ENCODE measurements at places on chromosomes 3 and 15.

- H3K27me3 ChIP-seq: no peaks in the 10 kb centered on the region
- H3K27ac ChIP-seq: no peak overlapping the region
- no peaks in the 10 kb centered on the region for H3K4me1 ChIP-seq
Measured at GRCh38 chr15:36953346-36953745, 147.0 kb downstream of the MEIS2 start.

GRCh38 chr3:24195504-24196230 lies 250.6 kb downstream of the NR1D2 start:
- H3K27me3 ChIP-seq: no peaks in the 10 kb centered on the region
- no peaks in the 10 kb centered on the region for H3K36me3 ChIP-seq
- no peaks in the 10 kb centered on the region for H3K4me1 ChIP-seq
- no peak for DNase-seq

DNA sequence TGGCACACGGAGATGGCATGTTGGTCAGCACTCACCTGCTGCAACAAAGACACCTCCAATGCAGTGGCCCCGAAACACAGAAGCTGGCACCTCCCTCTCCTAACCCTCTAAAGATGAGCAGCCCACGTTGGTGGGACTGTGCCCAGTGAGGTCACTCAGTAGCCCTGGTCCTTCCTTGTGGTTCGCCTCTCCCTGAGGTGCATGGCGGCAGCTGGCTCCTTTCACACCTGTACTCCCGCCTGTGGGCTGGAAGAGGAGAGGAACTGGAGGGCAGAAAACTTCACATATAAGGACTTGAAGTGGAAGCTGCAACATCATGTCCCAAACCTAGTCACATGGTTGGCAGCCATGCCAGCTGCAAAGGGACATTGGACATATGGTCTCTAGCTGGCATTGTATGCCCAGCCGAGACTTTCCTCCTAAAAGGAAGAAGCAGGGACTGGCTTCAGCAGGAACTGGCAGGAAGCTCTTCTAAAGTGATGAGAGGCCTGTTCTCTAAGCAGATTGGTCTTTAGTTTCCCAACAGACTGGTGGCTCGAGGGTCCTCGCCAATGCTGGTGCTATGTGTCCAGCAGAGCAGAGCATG lies 10.8 kb upstream of the C3orf22 start:
- no peaks in the 10 kb centered on the region for H3K36me3 ChIP-seq
- DNase-seq: no peak

DNA sequence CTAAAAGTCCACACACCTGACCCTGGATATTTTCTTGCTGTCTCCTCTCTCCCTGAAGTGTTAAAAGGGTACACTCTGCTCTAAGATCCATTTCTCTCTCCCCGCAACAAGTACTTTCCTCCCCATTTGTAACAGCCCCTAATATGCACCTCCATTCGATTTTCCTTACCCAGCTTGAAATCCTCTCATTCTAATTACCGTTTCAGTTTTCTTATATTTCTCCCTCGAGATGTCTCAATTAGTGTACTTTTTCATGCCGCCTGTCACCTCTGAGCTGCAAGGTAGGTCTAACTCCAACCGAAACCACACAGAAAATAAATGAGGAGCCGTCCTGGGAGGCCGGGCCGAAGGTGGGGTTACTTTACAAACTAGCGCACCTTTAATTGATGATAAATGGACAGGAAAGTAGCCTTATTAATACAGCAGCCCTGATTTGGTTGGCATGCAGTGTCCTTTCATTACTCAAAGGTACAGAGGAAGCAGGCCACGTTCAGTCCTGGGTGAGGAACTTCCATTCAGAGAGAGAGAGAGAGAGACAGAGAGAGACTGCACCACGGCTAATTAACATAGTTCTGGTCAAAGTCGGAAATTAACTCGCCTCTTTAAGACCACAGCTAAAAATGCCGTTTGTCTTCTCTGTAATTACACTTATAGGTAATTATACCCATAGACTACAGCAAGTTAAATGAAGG lies 319.9 kb downstream of the ARRDC4 start:
- no peaks in the 10 kb centered on the region for H3K27me3 ChIP-seq
- H3K4me3 ChIP-seq: no peak overlapping the region
- no peaks in the 10 kb centered on the region for H3K36me3 ChIP-seq
- no peaks in the 10 kb centered on the region for H3K4me1 ChIP-seq

DNA sequence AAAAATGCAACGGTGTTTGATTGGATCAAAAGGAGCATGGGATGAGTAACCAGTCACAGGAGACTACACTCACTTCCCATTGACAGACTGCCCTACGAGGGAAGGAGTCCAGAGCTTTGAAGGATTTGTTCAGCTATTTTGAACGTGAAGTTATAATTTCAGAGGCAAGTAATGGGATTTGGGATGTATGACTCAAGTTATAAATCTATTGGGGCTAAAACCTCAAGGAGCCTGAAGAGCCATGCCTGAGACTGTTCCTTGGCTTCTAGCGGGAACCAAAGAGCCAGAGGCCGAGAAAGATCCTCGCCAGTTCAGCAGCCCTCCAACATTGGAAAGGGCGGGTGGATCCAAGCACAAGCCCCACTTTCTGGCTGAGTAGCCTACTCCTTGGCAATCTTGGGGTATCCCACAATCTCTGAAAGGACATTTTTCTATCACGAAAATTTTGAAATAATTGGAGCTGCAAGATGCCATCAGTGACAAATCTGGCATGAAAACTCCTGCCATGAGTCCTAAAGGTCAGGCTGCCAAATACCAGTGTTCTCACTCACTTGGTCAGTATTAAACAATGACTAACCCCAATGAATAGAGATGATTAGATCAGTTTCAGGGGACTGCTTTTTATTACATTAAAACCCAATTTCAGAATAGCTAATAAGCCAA lies 48.6 kb upstream of the SLCO2A1 start:
- H3K4me3 ChIP-seq: no peak overlapping the region
- no peaks in the 10 kb centered on the region for H3K4me1 ChIP-seq
- no peak overlapping the region for H3K27ac ChIP-seq
- H3K27me3 ChIP-seq: no peaks in the 10 kb centered on the region
- H3K36me3 ChIP-seq: no peaks in the 10 kb centered on the region
- DNase-seq: no peak

GRCh38 chr3:188546835-188547670 lies 393.1 kb downstream of the LPP start:
- H3K27ac ChIP-seq: no peak overlapping the region
- H3K27me3 ChIP-seq: no peaks in the 10 kb centered on the region
- no peak overlapping the region for H3K4me3 ChIP-seq
- no peaks in the 10 kb centered on the region for H3K4me1 ChIP-seq
- DNase-seq: no peak

GRCh38 chr3:183438735-183439134 lies 10.3 kb upstream of the MCF2L2 start:
- H3K27ac ChIP-seq: no peak overlapping the region
- no peak for DNase-seq
- H3K4me1 ChIP-seq: peaks cover 6% of the 10 kb centered on the region

DNA sequence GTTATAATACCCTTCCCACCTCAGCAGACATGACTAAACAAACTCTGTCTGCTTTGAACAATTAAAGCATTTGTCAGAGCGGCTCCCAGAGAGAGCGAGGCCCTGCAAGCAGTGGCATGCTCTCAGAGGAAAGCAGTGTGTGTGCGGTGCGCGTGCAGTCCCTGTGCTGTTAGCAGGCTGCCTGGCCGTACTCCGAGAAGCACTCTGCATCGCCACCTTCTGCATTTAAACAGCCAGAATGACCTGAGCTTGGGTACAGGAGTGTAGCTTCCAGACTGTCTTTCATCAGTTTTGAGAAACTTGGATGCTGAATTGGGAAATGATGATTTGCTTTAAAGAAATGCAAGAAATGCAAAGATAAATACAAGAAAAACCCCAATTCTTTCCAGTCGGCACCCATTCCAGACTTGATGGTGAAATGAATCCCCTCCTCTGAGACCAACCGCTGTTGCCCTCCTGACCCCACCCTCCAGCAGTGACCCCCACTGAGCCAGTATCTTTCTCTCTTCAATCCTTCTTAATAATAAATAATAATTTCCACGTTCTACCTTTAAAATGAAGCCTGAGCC lies 113.5 kb downstream of the VGLL4 start:
- H3K36me3 ChIP-seq: no peaks in the 10 kb centered on the region
- H3K4me3 ChIP-seq: no peak overlapping the region
- no peaks in the 10 kb centered on the region for H3K4me1 ChIP-seq
- no peaks in the 10 kb centered on the region for H3K27me3 ChIP-seq
- H3K27ac ChIP-seq: no peak overlapping the region
- no peak for DNase-seq

- 0 out of 2 replicates have a peak, but pooled peaks cover 1% of the 10 kb centered on the region for H3K4me1 ChIP-seq
- H3K27me3 ChIP-seq: no peaks in the 10 kb centered on the region
- H3K4me3 ChIP-seq: no peak overlapping the region
- DNase-seq: no peak
Measured at GRCh38 chr3:107850681-107851080, 240.2 kb downstream of the CD47 start.

- no peaks in the 10 kb centered on the region for H3K4me1 ChIP-seq
- H3K36me3 ChIP-seq: no peaks in the 10 kb centered on the region
- DNase-seq: no peak
- no peak overlapping the region for H3K27ac ChIP-seq
Measured at GRCh38 chr3:70094197-70094596, 94.7 kb downstream of the SAMMSON start.

DNA sequence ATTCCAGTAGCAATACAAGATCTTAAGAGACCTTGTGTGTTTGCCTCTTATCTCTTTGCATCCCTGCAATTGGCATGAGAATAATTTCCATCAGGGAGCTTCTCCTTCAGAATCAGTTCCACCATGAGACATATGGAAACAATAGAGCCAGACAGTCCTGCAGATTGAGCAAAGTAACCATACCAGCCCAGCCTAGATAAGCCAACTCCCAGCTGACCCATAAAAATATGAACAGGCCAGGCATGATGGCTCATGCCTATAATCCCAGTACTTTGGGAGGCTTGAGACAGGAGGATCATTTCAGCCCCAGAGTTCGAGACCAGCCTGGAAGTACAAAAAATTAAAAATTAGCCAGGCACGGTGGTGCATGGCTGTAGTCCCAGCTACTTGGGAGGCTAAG lies 12.7 kb downstream of the CNTN3 start:
- no peak overlapping the region for H3K4me3 ChIP-seq
- no peak overlapping the region for H3K27ac ChIP-seq
- no peaks in the 10 kb centered on the region for H3K27me3 ChIP-seq
- H3K36me3 ChIP-seq: no peaks in the 10 kb centered on the region
- DNase-seq: no peak

DNA sequence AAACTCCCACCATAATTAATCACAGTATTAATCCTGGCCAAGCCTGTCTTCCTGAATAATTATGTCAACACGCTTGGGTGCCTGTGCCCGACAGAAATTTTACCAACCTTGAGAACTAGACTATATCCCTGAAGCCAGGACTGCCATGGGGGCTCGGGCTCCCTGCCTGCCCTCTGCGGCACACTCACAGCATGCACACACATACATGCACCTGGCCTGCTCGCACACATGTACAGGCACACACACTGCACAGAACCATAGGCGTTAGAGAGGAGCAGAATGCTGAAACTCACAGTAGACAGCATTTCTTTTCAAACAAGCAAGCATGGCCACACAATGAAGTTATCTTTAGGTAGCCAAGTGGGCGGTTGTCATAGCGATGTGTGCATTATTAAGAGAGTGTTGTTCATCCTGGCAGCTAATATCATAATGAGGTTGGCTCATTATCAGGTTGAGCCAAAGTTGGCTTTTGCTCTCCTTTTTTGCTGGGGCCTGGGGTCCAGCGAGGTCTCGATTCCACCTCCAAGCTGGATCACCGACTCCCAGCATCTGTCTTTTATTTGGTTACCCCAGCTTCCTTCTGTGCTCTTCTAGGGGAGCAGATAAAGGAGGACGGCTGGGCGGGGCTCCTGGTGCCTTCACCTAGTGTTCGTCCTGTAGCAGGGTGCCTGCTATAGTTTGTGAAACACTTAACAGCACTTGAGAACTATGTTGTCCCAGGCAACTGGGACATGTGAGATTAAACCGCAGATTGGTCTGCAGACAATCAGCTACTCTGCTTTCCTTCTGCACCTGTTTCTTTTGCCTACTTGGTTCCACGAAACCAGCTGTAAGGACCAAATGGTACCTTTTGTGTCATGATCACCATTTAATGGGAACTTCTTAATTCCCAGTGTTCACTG lies 91.4 kb downstream of the ZNF621 start:
- H3K27ac ChIP-seq: no peak overlapping the region
- H3K4me3 ChIP-seq: peak overlapping the region; percentile 23

GRCh38 chr15:29784413-29784812 lies 37.9 kb downstream of the TJP1 start:
- H3K27me3 ChIP-seq: no peaks in the 10 kb centered on the region
- H3K36me3 ChIP-seq: peaks cover 2% of the 10 kb centered on the region
- H3K4me1 ChIP-seq: peaks cover 2% of the 10 kb centered on the region
- no peak for DNase-seq

- no peak overlapping the region for H3K27ac ChIP-seq
- H3K36me3 ChIP-seq: no peaks in the 10 kb centered on the region
- no peak for DNase-seq
- no peaks in the 10 kb centered on the region for H3K27me3 ChIP-seq
Measured at GRCh38 chr3:138032567-138032966, 22.6 kb downstream of the CLDN18 start.

GRCh38 chr15:66721020-66721419 lies 19.0 kb downstream of the SMAD6 start:
- no peaks in the 10 kb centered on the region for H3K27me3 ChIP-seq
- H3K27ac ChIP-seq: no peak overlapping the region
- H3K36me3 ChIP-seq: 0 out of 2 replicates have a peak, but pooled peaks cover 5% of the 10 kb centered on the region
- H3K4me1 ChIP-seq: no peaks in the 10 kb centered on the region
- DNase-seq: no peak

DNA sequence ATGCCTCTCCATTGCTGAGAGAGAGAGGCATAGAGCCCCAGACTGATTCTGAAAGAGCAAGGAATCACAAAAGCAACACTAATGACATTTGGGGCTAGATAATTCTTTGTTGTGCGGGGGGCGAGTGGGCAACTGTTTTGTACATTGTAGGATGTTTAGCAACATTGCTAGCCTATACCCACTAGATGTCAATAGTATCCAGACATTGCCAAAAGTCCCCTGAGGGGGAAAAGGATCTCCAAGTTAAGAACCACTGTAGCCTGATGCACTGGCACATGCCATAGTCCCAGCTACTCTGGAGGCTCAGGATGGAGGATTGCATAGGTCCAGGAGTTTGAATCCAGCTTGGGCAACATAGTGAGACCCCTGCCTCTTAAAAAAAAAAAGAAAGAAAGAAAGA lies 22.8 kb upstream of the GOLM2 start:
- no peaks in the 10 kb centered on the region for H3K4me1 ChIP-seq
- H3K36me3 ChIP-seq: no peaks in the 10 kb centered on the region
- H3K27me3 ChIP-seq: no peaks in the 10 kb centered on the region
- H3K27ac ChIP-seq: no peak overlapping the region
- no peak overlapping the region for H3K4me3 ChIP-seq
- no peak for DNase-seq

GRCh38 chr3:33575311-33575710 lies 135.1 kb upstream of the UBP1 start:
- peaks cover 2% of the 10 kb centered on the region for H3K4me1 ChIP-seq
- DNase-seq: no peak
- H3K27me3 ChIP-seq: no peaks in the 10 kb centered on the region
- H3K4me3 ChIP-seq: no peak overlapping the region

GRCh38 chr3:175185903-175186302 lies 326.8 kb downstream of the NAALADL2 start:
- no peaks in the 10 kb centered on the region for H3K4me1 ChIP-seq
- no peaks in the 10 kb centered on the region for H3K27me3 ChIP-seq
- no peak overlapping the region for H3K27ac ChIP-seq
- H3K36me3 ChIP-seq: no peaks in the 10 kb centered on the region
- H3K4me3 ChIP-seq: no peak overlapping the region
